ENCODE measurements at places on chromosomes 7 and 10. TPM values are rescaled to one million over a fixed set of nuclear protein-coding genes. Genes with fewer than 3 reads are reported as not detected.

NRAP gene
- 14.6 TPM for total RNA-seq

GRCh38 chr7:82700741-82701140, 257.2 kb upstream of the CACNA2D1 start:
- DNase-seq, result peak; percentile 46

GRCh38 chr10:132679217-132679595, 106.7 kb downstream of the NKX6-2 start:
- DNase-seq, result no peak

- DNase-seq, result peak; percentile 95
Observed at GRCh38 chr10:61140765-61141392, 196.9 kb upstream of the RHOBTB1 start.

DNA sequence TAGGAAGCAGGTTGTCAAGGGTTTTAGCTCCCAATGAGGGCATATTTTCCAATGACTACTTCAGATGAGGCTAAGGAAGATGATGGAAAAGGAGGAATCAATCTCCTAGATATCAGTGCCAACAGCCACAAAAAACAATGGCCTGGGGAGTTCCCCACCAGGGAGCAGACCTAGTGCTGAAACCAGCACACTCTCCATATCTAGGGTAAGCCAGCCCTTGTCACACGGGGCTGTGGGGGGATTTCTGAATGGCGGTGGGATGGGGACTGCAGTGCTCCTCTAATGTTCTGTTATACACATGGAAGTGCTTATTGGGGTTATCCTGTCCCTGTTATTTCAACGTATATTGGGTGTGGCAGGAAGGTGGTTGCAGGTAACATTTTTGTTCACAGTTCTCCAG, 18.5 kb downstream of the EPC1 start:
- no peak for DNase-seq
